ENCODE measurements at places on chromosomes 7 and 10.

GRCh38 chr7:47497367-47498096 lies 84.4 kb downstream of the TNS3 start:
- DNase-seq, result no peak

DNA sequence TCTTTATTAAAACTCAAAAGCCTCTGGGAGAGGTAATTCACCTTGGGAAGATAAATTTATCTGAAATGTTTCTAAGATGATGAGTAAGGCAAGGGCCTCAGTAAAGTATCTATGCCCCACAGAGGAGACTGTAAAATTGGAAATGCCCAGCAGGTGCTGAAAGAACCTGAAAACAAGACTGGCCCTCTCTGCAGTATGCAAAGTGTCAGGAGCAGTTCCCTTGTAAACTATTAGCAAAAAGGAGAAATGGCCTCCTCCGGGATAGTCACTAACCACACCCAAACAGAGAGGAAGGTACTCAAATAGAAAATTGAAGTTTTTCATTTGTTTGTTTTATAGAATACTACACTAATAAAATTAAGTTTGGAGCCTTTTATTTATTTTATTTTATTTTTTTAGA lies 81.2 kb downstream of the FZD1 start:
- DNase-seq, result no peak

- no peak for DNase-seq
These were observed 37.8 kb downstream of the HIPK2 start for GRCh38 chr7:139739863-139740597.

DNA sequence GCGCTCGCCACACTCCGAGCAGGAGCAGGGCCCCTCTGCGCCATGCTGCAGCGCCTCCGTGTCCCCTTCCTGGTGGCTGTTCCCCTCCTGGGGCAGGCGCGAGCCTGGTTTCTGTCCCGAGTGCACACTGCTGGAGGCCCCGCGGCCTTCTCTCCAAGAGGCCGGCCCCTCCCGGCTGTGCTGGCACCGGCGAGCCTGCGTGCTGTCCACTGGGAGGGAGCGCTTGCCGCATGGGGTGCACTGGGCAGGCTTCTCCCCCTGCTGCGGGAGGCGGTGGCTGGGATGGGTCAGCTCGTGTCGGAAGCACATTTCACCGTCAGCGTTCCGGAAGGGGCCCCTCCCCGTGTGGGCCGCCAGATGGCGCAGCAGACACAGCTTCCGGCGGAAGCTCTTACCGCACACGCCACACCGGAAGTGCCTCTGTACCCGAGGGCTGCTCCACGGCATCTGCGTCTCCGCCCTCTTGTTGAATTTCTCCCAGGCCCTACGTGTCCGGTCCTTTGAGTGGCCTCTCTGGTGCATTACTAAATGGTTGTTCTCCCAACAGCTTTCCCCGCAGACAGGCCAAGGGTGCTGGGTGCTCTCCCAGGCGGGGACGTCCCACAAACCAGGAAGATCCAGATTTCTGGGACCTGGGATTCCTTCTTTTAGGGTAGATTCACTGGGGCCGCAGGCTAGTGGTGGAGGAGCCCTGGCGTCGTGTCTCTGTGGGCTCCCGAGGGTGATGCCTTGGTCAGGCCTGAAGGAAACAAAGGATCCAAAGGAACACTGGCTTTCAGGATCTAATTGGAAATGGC lies 18.7 kb downstream of the ZNF786 start:
- peak; percentile 21 for DNase-seq

DNA sequence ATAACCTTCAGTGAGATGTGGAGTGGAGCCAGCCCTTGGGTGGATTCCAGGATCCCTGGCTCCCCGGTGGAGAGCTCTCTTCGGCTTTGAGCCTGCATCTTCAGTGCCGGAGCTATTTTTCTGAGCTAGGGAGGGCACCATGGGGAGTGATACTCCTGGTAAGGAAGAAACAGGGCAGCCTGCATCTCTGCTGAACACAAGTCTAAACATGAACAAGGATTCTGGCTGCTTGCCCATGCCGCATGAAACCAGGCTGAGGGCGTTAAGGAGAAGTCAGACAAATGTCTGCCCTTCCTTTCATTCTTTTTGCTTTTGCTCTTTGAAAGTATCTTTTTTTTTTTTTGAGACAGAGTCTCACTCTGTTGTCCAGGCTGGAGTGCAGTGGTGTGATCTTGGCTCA lies 60.4 kb downstream of the EVX1 start:
- DNase-seq, result no peak

GRCh38 chr10:124562425-124563060 lies 100.9 kb downstream of the LHPP start:
- no peak for DNase-seq

DNA sequence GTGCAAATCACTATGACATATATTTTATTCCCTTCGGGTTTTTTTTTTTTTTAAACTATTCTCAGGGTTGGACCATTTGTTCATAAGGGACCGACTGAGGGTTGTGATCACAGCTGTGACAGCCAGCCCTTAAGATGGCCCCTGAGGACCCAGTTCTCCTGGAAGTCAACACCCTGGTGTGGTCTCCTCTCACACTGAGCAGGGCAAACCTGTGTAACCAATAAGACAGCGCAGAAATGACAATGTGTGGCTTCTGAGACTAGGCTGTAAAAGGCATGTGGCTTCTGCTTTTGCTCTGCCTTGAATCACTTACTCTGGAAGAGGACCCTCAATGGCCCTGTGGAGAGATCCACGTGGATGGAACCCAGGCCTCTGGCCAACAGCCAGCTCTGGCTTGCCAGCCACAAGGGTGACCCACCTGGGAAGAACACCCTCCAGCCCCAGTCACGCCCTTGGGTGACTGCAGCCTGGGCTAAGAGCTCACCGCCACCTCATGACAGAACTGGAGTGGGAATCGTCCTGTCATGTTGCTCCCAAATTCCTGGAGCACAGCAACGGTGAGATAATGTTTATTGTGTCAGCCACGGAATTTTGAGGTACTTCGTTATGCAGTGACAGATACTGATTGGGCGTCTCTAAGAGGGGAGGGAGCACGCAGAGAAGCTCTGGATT lies 127.1 kb downstream of the CLEC2L start:
- no peak for DNase-seq

GRCh38 chr10:29946953-29947700 lies 112.3 kb downstream of the JCAD start:
- DNase-seq, result no peak

DNA sequence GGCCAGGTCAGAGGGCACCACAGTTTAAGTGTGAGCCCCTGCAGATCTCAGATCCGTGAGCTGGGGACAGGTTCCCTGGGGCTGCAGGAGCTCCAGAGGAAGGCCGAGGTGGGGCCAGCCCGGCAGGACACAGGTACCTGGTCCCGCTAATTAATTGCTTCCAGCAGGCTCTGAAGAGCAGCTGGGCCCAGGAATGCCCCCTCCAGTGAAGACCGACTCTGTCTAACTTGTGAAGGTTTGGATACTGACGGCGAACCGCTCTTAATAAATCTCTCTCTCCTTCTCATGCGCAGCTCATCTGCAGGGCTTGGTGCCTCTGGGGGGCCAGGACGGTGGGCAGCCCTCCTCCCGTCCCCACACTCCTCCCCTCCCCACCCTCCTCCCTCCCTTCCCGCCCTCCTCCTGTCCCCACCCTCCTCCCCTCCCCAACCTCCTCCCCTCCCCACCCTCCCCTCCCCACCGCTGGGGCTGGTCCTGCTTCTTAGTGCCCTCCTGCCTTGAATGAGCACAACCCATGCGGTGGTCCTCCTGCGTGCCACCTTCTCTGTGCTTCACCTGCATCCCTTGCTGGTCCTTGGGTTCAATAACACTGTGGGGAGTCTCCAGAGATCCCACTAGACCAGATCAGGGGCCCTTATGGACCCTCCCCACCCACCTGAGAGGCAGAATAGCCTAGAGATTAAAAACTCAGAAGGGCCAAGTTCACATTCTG lies 38.3 kb downstream of the PDGFA start:
- DNase-seq, result no peak

GRCh38 chr10:78071140-78071856 lies 37.6 kb downstream of the RPS24 start:
- no peak for DNase-seq

DNA sequence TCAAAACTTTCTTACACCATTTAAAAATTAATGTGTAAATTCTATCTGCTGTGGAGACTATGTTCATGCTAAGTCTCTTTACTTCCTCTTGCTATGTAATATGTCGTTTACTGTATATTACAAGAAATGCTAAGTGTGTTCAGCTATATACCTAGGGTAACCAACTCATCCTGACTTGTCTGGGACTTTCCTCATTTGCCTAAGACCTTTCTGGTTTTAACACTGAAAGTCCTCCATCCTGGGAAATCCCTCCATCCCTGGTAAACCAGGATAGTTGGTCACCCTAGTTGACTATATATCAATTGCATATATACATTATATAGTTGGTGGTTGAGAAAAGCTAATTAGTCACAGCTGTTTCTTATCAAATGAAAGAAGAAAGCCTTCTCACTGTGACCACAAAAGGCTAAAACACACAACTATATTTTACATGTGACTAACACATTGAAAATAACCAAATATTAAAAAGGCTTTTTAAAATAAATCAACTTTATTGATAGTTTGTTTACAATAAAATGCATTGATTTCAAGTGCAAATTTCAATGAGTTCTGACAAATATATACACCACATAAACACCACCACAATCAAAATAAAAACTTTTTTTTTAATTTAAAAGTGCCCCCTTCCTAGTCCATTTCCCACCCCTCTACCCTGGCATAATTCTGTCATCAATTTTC lies 167.7 kb upstream of the INHBA start:
- no peak for DNase-seq

DNA sequence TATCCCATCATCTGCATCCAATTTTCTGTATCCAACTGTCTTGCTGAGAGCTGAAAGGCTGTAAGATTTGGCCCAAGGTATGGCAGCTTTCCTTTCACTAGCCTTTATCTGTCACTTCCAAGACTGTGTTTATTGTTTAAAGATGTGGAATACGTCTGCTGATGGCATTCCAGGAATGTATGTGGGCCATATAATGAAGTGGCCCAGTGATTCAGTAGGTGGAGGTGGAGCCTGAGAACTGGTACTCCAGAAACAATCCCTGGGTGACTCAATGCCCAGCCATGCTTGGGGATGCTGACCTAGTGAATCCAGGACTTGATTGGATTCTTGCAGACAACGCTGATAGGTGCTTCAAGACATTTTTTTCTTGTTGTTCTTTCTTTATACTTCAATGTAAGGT lies 13.5 kb downstream of the NEUROD6 start:
- no peak for DNase-seq

GRCh38 chr10:1419796-1420610 lies 317.3 kb downstream of the ADARB2 start:
- DNase-seq, result no peak

GRCh38 chr10:130141460-130141859 lies 5.3 kb downstream of the GLRX3 start:
- DNase-seq, result no peak

- no peak for DNase-seq
These were observed 51.3 kb upstream of the ZMIZ2 start for GRCh38 chr7:44697136-44698045.

- no peak for DNase-seq
These were observed 512.2 kb downstream of the SORCS1 start for GRCh38 chr10:106652279-106652678.

- peak; percentile 6 for DNase-seq
These were observed 53.6 kb downstream of the PYROXD2 start for GRCh38 chr10:98361131-98362025.

GRCh38 chr10:549391-549790 lies 140.1 kb downstream of the DIP2C start:
- DNase-seq, result no peak

DNA sequence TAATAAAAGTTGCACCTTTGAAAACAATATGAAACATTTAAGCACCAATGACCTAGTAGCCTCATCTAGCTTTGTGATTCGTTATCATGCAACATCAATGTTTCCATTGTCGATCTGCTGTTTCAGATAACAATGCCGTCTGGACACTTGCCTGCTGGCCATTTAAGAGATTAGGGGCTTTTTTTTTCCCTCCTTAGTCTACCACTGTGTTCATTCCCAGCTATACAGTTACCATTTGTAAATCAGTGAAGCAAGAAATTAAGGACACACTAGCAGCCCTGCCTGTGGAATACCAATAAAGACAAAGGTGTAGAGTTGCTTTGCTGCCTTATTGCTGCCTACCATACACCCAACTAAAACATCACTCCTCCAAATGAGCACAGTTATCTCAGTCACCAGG lies 37.6 kb upstream of the MYO3A start:
- no peak for DNase-seq

DNA sequence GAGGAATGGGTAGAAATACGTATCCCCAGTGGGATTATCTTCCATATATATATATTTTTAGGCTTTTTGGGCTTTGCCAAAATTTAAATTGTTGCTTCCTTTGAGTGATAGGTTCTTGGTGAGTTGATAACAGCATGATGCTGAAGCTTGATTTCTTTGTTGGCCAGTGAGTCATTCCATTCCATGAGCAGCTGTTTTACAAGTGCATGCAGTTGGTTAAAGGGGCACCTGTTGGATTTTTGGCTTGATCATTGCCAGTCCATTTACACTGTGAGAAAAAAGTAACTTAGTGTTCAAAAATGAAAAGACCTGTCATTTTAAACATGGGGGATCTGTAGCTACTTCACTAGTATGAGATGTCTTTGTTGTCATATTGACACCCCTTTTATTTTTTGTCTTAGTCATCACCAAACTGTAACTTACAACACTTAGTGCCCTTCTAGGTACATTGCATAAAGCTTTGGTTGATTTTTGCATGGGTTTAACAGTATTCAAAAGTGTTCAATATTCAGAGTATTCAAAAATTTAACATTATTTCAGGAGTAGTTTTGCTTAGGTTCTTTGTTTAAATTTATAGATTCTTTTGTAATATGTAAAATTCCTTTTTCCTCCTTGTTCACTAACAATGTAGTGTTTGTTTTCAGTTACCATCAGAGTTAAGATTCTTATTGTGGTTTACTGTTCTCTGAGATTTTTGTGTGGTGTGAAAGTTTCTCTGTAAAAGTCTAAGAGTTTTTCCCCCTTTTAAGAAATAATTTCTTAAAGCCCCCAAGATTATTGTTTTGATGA lies 8.8 kb downstream of the AKAP9 start:
- no peak for DNase-seq

GRCh38 chr10:27072436-27073114 lies 27.7 kb downstream of the ANKRD26 start:
- no peak for DNase-seq

GRCh38 chr7:6654113-6654841 lies 17.2 kb downstream of the ZNF316 start:
- DNase-seq, result no peak

- no peak for DNase-seq
These were observed 323.6 kb downstream of the GFRA1 start for GRCh38 chr10:115949282-115949844.

DNA sequence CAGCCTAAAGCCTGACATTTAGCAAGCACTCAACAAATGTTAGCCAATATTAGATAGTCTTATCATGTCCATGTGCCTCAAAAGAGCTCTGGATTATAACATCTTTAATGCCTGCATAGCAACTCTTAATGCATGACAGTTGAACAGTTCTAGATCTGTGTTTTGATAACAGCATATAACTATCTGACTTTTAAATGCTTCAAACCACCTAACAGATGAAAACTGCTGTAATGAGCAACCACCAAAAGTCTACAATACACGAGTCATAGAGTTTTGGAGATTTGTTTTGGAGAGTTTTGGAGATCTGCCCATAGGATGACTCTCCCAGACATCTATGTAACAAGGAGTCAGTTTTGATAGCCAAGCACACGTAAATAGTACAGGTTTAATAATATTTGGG lies 227.3 kb downstream of the TWIST1 start:
- no peak for DNase-seq

GRCh38 chr7:44325201-44325671 lies at the start of gene CAMK2B:
Gene CAMK2B, minus strand, starts transcription at chr7:44325594. Its CDS starts 173 bp downstream, at chr7:44325421.
- no peak for DNase-seq
